Effector memory CD8-positive, alpha-beta T cell (primary cell): ENCODE measurements at places on chromosomes 2 and 18.
A peak's percentile ranks its signal among the peaks of the same experiment; 100 is the strongest.

GRCh38 chr2:102103992-102104871 is 38.3 kb upstream of the IL1R1 start:
- peak; percentile 4 for DNase-seq

GRCh38 chr2:197378494-197379307 is 56.1 kb downstream of the SF3B1 start:
- DNase-seq = peak; percentile 63

- DNase-seq = no peak
These were observed 252.1 kb downstream of the ZNF521 start for GRCh38 chr18:25099895-25100294.

GRCh38 chr2:33033606-33034081 is 86.9 kb downstream of the LTBP1 start:
- DNase-seq = no peak

DNA sequence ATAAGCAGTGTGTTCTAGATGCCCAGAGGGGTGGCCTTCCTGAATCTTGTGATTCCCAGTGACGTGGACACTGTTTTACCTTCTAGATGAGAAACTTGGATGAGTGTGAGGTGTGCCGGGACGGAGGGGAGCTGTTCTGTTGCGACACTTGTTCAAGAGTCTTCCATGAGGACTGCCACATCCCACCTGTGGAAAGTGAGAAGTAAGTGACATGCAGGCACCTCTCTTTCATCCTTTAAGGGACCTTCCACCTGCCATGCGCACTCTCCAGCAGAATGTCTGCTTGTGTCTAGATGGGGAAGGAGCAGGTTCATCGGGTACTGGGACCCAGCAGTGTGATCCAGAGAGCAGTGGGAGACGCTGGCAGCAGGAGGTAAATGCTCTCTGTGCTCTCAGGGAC is 16.0 kb upstream of the SP100 start:
- no peak for DNase-seq

DNA sequence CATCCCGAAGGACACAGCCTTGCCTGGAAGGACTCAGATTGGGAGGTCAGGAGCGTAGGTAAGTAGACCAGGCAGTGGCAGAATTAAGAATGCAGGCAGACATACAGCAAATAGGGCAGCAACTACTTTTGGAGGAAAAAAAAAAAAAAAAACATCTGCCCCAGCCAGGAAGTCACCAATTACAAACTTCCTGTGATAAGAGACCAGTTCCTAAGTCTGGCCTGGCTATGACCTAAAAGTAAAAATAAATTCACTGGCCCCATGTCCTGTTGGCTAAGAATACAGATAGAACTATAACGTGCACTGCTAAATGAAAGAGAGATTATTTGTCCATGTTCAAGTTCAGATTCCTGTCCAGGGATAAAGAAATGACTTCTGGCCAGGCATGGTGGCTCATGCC is 45.2 kb upstream of the NOSTRIN start:
- no peak for DNase-seq

GRCh38 chr2:24785671-24786321 is 7.4 kb downstream of the PTRHD1 start:
- no peak for DNase-seq

GRCh38 chr2:143428700-143429099 is 299.5 kb downstream of the ARHGAP15 start:
- DNase-seq = no peak

DNA sequence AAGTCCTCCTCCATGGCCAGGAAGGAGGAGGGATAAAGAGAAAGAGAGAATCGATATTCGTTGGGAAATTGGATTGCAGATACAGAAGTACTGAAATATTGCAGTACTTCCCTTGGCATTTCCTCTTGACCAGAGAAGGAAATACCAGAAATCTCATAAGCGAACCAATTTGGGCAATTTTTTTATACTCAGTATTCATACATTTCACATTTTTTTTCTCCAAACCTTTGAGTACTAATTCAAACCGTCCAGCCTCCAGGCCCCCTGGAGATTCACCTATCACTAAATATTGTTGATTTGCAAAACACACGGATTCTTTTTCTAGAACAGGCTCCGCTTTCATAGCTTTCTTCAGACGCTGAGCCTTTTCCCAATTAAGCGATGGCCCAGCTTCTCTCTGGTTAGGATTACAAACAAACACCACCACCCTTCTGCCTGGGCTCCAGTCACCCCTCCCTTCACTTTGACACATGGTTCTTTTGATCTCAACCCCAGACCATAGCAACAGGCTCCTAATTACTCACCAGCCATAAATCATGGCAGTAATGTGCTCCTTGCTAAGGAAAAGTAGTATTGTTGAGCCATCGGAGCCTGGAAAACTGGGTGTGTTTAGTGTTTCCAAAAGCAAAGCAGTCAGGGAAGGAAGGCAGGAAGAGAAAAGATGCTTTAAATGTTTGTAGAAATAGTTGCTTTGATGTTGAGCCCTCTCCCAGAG is 138.4 kb upstream of the CCDC68 start:
- DNase-seq = no peak

- no peak for DNase-seq
These were observed 27.6 kb downstream of the BCL2L11 start for GRCh38 chr2:111148225-111148873.

DNA sequence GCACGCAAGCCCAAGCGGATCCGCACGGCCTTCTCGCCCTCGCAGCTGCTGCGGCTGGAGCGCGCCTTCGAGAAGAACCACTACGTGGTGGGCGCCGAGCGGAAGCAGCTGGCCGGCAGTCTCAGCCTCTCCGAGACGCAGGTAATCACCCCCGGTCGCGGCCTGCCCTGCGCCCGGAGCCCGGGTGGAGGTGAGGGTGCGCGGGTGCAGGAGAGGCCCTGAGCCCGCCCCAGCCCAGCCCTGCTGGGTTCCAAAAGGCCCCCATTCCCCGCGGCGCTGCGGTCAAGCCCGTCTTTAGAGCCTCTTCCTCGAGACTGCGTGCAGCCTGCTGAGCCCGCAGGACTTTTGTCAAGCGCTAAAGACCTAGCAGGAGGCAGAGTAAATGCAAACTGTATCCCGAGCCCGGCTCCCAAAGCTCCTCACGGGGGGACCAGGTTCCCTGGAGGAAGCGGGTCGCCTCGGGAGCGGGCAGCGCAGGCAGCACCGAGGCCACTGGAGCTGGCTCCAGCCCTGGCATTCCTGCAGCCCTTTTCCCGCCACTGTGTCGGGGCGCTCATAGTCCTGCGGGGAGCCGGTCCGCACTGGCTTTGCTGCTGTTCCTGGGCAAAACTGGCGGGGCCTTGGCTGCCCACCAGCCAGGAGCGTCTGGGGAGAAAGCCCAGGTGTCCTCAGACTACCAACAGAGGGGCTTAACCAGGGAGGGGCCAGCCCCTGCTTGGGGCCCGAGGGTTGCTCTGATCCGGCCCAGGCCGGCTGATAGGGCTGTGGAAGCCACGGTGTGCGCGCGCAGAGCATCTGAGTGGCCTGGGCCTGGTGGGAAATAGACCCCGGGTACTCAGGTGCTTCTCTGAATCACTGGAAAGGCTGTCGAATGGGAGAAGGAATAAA is 7.3 kb downstream of the EMX1 start:
- DNase-seq = no peak

- no peak for DNase-seq
These were observed 4.2 kb upstream of the PSD4 start for GRCh38 chr2:113169586-113169985.

- no peak for DNase-seq
These were observed 51.2 kb downstream of the SPIRE1 start for GRCh38 chr18:12606592-12607315.

DNA sequence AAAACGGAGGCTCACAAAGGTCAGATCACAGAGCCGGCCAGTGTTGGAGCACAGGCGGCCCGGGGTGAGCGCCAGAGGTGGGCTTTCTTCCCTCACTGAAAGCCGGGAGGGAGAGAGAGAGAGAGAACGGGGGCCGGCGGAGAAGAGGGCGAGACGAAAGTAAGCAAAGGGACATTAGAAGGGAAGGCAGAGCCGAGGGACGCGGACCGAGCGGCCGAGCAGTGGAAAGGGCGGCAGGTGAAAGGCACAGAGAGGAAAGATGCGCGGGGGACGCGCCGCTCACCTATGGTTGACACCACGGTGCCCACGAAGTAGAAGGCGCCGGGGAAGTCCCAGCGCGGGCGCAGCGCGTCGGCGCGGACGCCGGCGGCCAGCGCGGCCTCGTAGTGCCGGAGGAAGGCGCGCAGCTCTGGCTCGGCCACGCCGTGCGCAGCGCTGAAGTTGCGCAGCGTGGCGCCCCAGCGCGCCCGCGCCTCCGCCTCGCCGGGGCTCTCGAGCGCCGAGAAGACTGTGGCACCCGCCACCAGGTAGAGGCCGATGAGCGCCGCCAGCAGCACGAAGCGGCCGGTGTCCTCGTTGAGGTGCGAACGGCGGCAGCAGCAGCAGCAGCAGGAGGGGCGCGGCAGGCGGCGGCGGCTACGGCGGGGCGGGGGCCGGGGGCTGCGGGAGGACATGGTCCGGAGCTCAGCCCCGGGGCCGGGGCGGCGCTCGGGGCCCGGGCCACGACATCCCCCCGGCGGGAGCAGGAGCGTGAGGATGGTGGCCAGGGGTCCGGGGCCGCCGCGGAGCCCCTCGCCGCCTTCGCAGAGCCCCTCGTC is 166.9 kb downstream of the MSH2 start:
- DNase-seq = no peak

DNA sequence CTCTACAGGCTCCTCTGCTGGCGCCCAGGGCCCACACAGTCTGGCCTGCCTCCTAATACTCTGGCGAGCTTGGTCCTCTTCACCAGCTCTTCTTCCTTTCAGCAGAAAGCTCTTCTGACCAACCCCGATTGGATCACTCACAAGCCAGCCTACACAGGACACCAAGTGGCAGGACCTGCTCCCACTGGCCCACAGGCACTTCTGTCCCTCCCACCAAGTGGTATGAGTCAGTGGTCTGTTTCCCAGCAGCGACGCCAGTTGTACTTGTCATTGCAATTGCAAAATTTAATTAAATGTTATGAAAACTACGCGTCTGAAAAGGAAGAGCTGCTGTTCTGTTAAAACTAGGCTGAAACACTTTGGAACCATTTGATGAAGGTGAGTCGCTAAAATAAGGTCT is 46.7 kb downstream of the NDUFA10 start:
- no peak for DNase-seq

DNA sequence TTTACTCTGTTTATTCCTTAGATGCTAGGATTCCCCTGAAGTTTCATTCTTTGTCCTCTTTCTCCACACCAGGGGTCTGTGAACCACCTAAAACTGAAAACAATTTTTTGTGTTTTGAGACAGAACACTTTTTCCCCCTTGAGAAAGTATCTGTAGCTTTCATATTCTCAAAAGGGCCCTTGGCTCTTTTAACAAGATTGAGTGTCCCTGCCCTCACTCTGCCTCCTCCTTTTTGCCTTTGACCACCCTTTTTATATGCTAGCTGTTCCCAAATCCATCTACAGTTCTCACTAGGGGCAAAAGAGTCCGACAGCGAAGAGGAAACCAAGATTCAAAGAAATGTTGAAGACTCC is 883 bp upstream of the EHBP1 start:
- DNase-seq = no peak

- DNase-seq = no peak
These were observed 775.5 kb downstream of the RNF144A start for GRCh38 chr2:7692657-7693161.

DNA sequence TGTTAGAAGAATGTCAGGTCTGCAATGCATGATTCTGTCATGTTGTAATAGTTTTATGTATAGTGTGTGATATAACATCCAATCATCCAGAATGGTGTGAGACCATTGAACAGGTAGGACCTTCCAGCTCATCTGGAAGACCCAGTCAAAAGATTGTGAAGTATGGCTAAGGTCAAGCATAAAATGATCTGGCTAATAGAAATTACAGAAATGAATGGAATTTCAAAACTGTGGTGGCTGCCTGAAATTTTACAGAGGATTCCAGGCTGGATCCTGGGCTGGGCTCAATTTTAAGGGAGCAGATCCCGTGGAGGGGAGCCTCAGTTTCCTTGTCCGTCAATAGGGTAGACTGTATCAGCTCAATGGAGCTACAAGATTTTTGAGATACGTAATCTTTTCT is 39.1 kb downstream of the ACKR3 start:
- DNase-seq = no peak

- DNase-seq = no peak
These were observed 200.6 kb downstream of the PPP1R1C start for GRCh38 chr2:182186132-182186735.

- DNase-seq = no peak
These were observed 13.9 kb upstream of the ARHGAP25 start for GRCh38 chr2:68720665-68721064.

DNA sequence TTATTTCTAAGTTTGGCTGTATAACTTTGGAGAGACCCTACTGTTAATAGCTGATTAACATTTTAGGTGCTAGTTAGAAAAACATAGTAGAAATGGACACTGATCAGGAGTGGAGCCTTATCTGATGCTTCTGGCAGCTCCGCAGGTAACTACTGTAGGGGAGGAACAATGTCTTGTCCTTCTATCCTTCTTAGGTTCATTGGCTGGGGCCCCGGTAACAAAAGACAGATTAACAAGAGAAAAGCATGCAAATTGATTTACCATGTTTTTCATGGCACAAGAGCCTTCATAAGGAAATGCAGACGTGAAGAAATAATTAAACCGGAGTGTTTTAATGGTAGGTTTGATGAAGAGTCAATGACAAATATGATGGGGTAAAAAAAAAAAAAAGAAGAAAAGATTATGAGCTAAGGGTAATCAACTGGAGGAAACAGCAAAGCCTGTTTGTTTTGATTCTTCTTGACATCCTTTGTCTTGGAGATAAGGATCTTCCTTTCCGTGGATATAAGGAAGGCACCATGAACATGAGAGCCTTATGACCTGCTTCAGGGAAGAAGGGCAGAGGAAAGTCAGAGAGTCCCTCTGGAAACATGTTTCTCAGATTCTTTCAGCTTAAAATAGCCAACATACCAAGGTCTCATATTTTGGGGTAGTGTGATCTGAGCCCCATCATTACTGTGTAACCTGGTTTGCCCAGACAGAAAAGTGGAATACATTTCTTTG is 62.4 kb upstream of the GCFC2 start:
- no peak for DNase-seq

GRCh38 chr2:128835974-128836373 is 517.3 kb upstream of the HS6ST1 start:
- no peak for DNase-seq

DNA sequence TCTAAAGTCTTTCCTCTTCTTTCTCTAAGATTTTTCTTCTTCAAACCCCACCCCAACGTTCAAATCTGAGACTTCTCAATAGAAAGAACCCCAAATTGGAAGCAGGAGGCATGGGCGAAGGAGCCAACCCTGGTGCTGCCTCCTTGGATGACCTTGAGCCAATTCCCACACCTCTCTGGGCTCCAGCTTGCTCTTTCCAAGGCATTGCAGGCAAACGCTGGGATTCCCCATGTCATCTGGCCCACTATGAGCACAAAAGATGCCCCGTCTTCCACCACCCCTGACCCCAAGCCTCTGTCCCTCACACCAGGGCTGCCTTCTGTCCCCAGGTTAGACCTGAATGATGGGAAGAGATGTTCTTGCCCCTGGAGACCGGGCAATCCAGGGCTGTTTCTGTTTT is 57.0 kb downstream of the TTC32 start:
- DNase-seq = no peak

- DNase-seq = no peak
These were observed 152.9 kb upstream of the DNMT3A start for GRCh38 chr2:25494616-25495015.

GRCh38 chr18:35732162-35732561 is 150.6 kb downstream of the GALNT1 start:
- no peak for DNase-seq
